ENCODE measurements at places on chromosomes 1 and 21. TPM values are rescaled to one million over a fixed set of nuclear protein-coding genes. Genes with fewer than 3 reads are reported as not detected.

RAP1GAP gene
- total RNA-seq = 0.13 TPM

MEX3A gene
- total RNA-seq = 0.05 TPM

TCHHL1 gene
- not detected for total RNA-seq

- no peaks in the 10 kb centered on the region for H3K4me1 ChIP-seq
- no peak overlapping the region for H3K27ac ChIP-seq
- no peaks in the 10 kb centered on the region for H3K36me3 ChIP-seq
- DNase-seq = no peak
These were observed 280.8 kb upstream of the DPYD start for GRCh38 chr1:98201666-98202081.

- H3K27ac ChIP-seq = peak overlapping the region; percentile 55
- H3K36me3 ChIP-seq = peaks cover 64% of the 10 kb centered on the region
- peak; percentile 80 for DNase-seq
- no peak overlapping the region for H3K4me3 ChIP-seq
- no peaks in the 10 kb centered on the region for H3K27me3 ChIP-seq
- H3K4me1 ChIP-seq = peaks cover 18% of the 10 kb centered on the region
These were observed 9.2 kb downstream of the IKBKE start for GRCh38 chr1:206479183-206480125.

- no peaks in the 10 kb centered on the region for H3K27me3 ChIP-seq
- no peak overlapping the region for H3K27ac ChIP-seq
- no peak overlapping the region for H3K4me3 ChIP-seq
- no peak for DNase-seq
- H3K36me3 ChIP-seq = peaks cover 6% of the 10 kb centered on the region
These were observed 95.0 kb upstream of the PPP2R5A start for GRCh38 chr1:212190169-212190568.

DNA sequence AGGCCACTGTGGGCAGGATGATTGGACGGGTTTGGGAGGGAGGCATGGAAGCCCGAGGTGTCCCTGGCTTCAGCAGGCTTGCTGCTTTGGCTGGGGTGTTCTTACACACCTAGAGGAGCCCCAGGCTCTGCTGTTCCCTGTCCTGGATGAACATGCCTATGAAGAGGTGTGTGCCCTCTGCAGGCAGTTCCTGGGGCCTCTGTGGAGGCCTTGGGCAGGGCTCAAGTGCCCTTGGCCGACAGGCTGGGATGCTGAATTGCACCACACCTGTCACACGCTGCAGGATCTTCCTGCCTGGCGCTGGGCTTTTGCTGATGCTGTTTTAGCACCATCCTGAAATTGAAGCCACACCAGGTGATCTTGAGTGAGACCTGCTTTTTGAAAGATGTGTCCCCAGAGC lies 415.0 kb upstream of the VAMP3 start:
- no peaks in the 10 kb centered on the region for H3K4me1 ChIP-seq
- H3K27me3 ChIP-seq = no peaks in the 10 kb centered on the region
- no peaks in the 10 kb centered on the region for H3K36me3 ChIP-seq
- no peak overlapping the region for H3K4me3 ChIP-seq
- no peak overlapping the region for H3K27ac ChIP-seq
- no peak for DNase-seq

DNA sequence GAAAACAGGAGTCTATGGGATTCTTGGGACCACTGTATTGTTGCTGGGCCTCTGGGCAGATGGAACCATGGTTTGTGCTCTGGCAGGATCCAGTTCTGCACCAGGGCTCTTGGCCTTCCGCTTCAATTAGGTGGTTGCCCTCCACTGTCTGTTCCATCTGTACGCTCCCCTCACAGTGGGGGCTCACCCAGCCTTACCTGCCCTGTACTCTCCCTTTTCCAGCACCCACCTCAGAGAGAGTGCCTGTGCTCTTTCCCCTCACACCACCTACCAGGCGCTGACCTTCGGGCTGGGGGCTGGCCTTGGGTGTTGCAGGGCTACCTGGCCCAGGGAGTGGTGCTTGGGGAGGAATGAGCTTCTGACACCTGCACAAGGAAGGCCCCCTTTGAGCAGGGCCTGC lies 7.5 kb downstream of the PKNOX1 start:
- no peak overlapping the region for H3K27ac ChIP-seq
- peaks cover 21% of the 10 kb centered on the region for H3K36me3 ChIP-seq
- H3K27me3 ChIP-seq = no peaks in the 10 kb centered on the region
- no peak for DNase-seq
- peaks cover 39% of the 10 kb centered on the region for H3K4me1 ChIP-seq

- H3K27me3 ChIP-seq = no peaks in the 10 kb centered on the region
- peak overlapping the region; percentile 98 for H3K27ac ChIP-seq
- no peak for DNase-seq
- peaks cover 44% of the 10 kb centered on the region for H3K36me3 ChIP-seq
- peaks cover 41% of the 10 kb centered on the region for H3K4me1 ChIP-seq
These were observed 806 bp downstream of the DDOST start for GRCh38 chr1:20660363-20660762.

- H3K27ac ChIP-seq = no peak overlapping the region
- H3K27me3 ChIP-seq = peaks cover 8% of the 10 kb centered on the region
- no peak overlapping the region for H3K4me3 ChIP-seq
- H3K36me3 ChIP-seq = no peaks in the 10 kb centered on the region
These were observed 16.6 kb upstream of the EYA3 start for GRCh38 chr1:28104866-28105467.

DNA sequence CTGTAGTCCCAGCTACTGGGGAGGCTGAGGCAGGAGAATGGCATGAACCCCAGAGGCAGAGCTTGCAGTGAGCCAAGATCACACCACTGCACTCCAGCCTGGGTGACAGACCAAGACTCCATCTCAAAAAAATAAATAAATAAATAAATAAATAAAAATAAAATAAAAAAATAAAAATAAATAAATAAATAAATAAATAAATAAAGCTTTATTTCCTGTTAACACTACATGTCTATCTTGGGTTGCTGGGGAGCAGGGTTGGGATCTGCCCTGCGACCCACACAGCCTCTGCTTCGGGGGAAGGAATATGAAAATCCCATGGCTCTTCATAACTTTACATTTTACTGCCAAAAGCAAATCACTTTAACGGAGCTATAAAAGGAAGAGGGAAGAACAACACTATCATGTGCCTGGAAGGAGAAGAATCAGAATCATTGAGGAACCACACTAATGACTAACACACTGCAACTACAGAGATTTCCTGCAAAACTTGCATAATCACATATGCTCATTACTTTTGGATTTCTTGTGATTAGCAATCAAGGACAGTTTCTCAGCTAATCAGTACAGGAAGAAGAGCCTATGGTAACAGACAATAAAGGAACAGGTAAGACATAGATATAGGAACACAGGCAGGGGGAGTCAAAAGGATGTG lies 72.8 kb upstream of the CD55 start:
- peaks cover 16% of the 10 kb centered on the region for H3K4me1 ChIP-seq
- H3K27me3 ChIP-seq = no peaks in the 10 kb centered on the region

DNA sequence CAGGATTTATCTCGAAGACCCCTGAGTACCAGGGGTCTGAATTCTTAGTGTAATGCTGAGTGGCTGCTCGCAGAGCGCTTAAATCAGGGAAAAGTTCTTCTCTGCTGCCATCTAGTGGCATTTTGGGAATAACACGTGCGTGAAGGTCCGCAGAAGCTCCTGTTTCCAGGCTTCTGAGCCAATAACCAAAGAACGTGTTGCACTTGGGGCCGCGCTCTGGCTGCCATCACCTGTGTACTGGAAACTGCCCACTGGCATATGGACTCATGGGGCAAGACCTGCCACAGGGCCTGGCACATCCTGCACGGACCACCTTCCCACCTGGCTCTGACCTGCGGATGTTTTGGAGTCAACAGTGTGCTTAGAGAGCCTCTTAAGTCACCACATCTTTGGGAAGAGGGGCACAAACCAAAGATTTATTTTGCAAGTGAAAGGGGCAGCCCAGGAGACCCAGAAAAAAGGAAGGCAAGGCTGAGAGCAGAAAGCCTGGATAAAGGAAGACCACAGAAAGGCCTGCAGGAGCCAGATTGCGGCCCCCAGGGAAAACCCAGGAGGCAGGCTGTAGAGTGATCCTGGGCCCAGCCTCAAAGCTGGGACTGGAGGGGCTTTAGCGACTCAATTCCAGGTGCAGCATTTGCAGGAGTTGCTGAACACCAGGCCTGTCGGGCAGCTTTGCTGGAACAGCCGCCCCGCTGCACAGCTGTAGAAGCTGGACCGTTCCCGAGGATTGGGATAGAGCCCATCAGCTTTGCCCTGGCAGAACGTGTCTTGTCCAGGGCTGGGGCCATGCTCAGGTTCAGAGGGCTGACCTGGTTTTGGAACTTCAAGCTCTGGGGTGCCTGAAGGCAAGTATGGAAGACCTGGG lies 13.0 kb downstream of the CHIT1 start:
- peak; percentile 70 for DNase-seq
- H3K36me3 ChIP-seq = no peaks in the 10 kb centered on the region
- H3K4me3 ChIP-seq = no peak overlapping the region
- H3K27me3 ChIP-seq = peaks cover 5% of the 10 kb centered on the region
- no peak overlapping the region for H3K27ac ChIP-seq

- DNase-seq = peak; percentile 65
- H3K4me3 ChIP-seq = peak overlapping the region; percentile 75
- H3K4me1 ChIP-seq = peaks cover 37% of the 10 kb centered on the region
- no peaks in the 10 kb centered on the region for H3K27me3 ChIP-seq
- H3K27ac ChIP-seq = peak overlapping the region; percentile 93
These were observed 2.2 kb downstream of the PAQR6 start for GRCh38 chr1:156245451-156246232.

- H3K27me3 ChIP-seq = peaks cover 58% of the 10 kb centered on the region
- no peak for DNase-seq
- no peak overlapping the region for H3K4me3 ChIP-seq
- no peak overlapping the region for H3K27ac ChIP-seq
These were observed 4.1 kb downstream of the SLAMF9 start for GRCh38 chr1:159949981-159950381.

GRCh38 chr1:198701766-198702539 lies 63.1 kb downstream of the PTPRC start:
- H3K27me3 ChIP-seq = no peaks in the 10 kb centered on the region
- H3K4me1 ChIP-seq = peaks cover 70% of the 10 kb centered on the region
- H3K4me3 ChIP-seq = no peak overlapping the region
- peak overlapping the region; percentile 13 for H3K27ac ChIP-seq
- no peak for DNase-seq

DNA sequence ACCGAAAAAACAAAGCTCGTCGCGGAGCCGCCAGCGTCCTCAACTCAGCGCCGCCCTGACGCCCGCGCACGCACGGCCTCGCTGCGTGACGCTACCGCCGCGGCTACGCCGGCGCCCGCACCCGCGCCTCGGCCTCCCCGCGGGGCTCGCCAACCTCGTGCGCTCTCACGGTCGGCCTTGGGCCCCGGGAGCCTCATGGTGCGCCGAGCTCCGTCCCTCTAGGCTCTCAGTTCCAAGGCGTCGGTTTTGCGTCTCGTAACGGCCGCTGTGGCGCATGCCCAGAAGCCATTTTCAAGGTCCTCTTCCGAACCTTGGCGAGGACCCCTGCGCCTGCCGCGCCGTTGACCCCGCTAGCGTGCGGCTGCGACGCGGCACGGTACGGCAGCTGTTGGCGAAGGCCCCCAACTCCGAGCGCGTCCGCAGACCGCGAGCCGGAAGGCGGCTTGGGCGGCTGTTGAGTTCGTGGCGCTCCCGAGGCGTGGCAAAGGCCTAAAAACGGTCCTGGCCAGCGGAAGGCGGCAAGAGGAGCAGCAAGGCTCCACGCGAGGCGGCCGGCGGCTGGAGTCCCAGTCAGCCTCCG lies at the start of gene HENMT1:
Gene HENMT1 (minus strand): TSS at position 64 of the 580 bp plus-strand sequence. CDS start 1,209 bp downstream, outside the sequence.
- H3K4me1 ChIP-seq = peaks cover 51% of the 10 kb centered on the region
- H3K27me3 ChIP-seq = no peaks in the 10 kb centered on the region

DNA sequence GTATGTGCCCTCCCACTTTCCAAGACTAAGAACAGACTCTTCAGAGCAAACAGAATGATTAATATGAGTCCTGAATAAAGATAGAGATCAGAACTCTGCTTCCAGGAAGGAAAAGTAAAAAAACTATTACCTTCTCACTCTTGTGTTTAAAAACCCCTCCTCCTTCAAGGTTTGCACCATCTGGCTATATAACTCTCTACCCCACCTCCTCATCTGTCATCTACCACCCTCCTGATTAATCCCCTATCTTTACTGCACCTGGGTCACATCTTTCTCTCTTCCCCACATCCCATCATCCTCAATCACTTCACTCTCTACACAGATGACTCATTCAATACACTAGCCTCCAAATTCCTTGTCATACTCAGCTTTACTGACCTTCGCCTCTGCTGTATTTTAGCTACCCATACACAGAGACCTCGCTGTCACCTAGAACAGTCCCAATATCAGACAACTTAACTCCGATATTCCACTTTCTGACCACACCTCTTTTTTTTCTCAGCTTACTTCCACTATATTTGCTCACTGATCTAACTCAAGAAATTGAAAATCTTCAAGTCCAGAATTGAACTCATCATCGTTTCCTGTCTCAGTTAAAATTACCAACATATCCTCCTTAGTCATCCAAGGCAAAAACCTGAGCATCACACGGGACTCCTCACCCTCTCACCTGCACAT lies 3.7 kb downstream of the SCMH1 start:
- no peak for DNase-seq
- H3K27ac ChIP-seq = no peak overlapping the region
- H3K4me3 ChIP-seq = no peak overlapping the region
- H3K4me1 ChIP-seq = peaks cover 22% of the 10 kb centered on the region
- no peaks in the 10 kb centered on the region for H3K27me3 ChIP-seq
- no peaks in the 10 kb centered on the region for H3K36me3 ChIP-seq

DNA sequence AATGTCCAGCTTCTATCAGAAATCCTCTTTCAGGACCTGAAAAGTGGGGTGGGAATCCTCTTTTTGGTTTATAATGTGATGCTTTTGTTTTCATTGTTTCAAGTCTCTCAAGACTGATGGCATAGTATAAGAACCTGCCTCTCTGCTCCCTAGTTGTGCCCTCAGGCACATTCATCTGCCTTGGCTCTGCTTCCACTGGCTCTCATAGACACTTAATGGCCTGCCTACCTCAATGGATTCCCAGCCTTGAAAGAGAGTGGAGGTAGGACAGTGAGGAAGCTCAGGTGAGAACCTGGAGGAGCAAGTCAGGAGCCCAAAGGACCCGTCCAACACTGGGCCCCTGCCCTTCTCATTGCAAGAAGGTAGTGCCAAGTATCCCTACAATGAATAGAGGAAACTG lies 4.8 kb downstream of the TTLL7 start:
- H3K4me3 ChIP-seq = no peak overlapping the region
- DNase-seq = no peak
- no peak overlapping the region for H3K27ac ChIP-seq
- H3K27me3 ChIP-seq = peaks cover 48% of the 10 kb centered on the region
- no peaks in the 10 kb centered on the region for H3K4me1 ChIP-seq
- H3K36me3 ChIP-seq = no peaks in the 10 kb centered on the region

Data from activated CD8-positive, alpha-beta T cell treated with anti-CD3 and anti-CD28 coated beads, Interleukin-2, amount 10 ng/mL, durations not matched to agents 7 days and 5 days (primary cell).